ENCODE measurements at places on chromosomes 1 and 21. TPM values are rescaled to one million over a fixed set of nuclear protein-coding genes. Genes with fewer than 3 reads are reported as not detected.
A peak's percentile ranks its signal among the peaks of the same experiment; 100 is the strongest.

DNA sequence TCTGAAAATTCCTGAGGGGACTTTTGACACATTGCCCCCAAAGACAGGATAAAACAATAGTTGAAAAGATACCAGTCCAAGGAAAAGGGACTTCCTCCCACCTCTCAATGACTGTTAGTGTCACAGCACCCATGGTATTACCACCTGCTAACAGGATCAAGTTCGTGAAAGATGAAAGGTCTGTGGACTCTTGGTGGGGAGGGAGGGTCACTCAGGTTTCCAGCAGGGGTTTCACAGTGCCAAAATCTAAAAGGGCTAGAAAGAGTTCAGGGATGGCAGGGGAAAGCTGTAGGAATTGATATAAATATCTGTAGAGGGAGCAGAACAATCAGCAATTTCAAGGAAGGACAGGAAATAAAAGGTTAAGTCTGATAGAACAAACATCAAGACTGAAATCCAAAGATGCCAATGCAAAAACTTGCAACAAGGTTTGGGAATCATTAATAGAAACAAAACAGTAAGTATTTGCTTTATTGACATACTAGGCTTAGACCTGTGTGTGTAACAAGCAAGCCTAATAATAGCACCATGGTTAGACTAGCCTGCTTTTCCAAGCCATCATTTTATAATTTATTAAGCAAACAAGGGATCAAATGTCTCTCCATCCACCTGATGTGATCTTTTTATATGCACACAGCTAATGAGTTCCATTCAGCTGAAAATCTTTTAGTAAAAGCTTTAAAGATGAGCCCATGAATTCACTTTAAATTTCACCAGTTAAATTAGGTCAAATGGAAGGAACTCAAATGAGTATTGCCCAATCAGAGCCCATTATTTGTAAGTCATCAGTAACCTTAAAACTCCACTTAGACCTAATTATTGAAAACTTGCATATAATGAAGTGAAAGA is 3.7 kb downstream of the MCL1 start:
- H3K27me3 ChIP-seq: no peaks in the 10 kb centered on the region
- peak overlapping the region; percentile 100 for H3K27ac ChIP-seq
- DNase-seq: no peak
- H3K36me3 ChIP-seq: peaks cover 66% of the 10 kb centered on the region
- peaks cover 54% of the 10 kb centered on the region for H3K4me1 ChIP-seq
- peak overlapping the region; percentile 67 for H3K4me3 ChIP-seq

GRCh38 chr1:19311931-19312781 is at the start of the genes AKR7A2 and SLC66A1:
Gene AKR7A2 (minus strand): TSS chr1:19312144. CDS start chr1:19312124, 20 bp downstream.
Gene SLC66A1 (plus strand): TSS chr1:19312326. CDS start chr1:19317678, 5,352 bp downstream.
- H3K27me3 ChIP-seq: no peaks in the 10 kb centered on the region
- H3K4me1 ChIP-seq: peaks cover 20% of the 10 kb centered on the region
- peaks cover 14% of the 10 kb centered on the region for H3K36me3 ChIP-seq

GRCh38 chr1:90339811-90340210 is 344.9 kb downstream of the ZNF326 start:
- H3K27ac ChIP-seq: no peak overlapping the region
- H3K27me3 ChIP-seq: no peaks in the 10 kb centered on the region
- H3K4me1 ChIP-seq: no peaks in the 10 kb centered on the region
- H3K4me3 ChIP-seq: no peak overlapping the region
- DNase-seq: no peak

- peak overlapping the region; percentile 98 for H3K4me3 ChIP-seq
- H3K27ac ChIP-seq: peak overlapping the region; percentile 95
- no peaks in the 10 kb centered on the region for H3K27me3 ChIP-seq
- H3K36me3 ChIP-seq: no peaks in the 10 kb centered on the region
- no peak for DNase-seq
These were observed 1.1 kb downstream of the SPSB1 start for GRCh38 chr1:9293533-9294404.

DNA sequence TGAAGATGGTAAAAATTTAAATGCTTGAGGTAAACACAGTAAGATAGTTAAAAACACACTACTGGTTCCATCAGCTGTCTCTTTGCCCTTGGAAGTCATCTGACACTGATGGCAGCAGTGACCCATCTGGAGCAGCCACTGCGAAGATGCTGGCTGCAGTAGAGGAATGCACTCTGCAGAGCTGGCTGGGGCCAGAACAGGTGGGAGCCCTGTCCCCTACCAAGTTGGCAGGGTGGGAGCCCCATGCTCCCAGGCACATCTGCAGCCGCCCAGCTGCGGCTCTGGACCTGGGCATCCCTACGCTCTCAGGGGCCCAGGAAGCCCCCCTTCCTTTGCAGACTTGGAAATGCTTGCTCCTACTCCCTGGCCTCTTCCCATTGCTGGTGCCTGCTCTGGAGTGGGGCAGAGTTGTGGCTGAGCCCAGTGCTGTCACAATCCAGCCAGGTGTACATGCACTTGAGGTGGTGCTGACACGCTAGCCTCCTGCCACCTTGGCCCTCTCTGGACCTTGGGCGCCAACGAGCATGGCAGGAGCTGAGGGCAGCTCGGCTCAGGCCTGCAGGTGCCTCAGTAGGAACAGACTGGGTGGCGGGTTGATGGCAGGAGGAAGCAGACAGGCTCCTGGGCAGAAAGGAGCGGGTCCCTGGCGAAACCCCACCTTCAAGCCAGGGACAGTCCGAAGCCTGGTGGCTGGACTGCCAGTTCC is 227.0 kb downstream of the FGGY start:
- no peaks in the 10 kb centered on the region for H3K36me3 ChIP-seq
- DNase-seq: no peak
- H3K4me3 ChIP-seq: no peak overlapping the region
- H3K27me3 ChIP-seq: no peaks in the 10 kb centered on the region
- peak overlapping the region; percentile 90 for H3K27ac ChIP-seq

DNA sequence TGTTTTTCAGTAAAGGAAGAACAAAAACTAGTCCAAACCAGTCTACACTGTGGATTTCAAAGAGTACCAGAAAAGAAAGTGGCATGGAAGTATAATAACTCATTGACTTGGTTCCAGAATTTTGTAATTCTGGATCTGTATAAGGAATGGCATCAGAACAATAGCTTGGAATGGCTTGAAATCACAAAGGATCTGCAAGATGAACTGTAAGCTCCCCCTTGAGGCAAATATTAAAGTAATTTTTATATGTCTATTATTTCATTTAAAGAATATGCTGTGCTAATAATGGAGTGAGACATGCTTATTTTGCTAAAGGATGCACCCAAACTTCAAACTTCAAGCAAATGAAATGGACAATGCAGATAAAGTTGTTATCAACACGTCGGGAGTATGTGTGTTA is 21.3 kb downstream of the CHODL start:
- H3K36me3 ChIP-seq: no peaks in the 10 kb centered on the region
- no peaks in the 10 kb centered on the region for H3K27me3 ChIP-seq
- H3K4me3 ChIP-seq: no peak overlapping the region
- no peak overlapping the region for H3K27ac ChIP-seq

ECM1 gene
- 3.9 TPM for total RNA-seq

GRCh38 chr1:24961334-24961733 is 31.3 kb upstream of the RUNX3 start:
- H3K36me3 ChIP-seq: no peaks in the 10 kb centered on the region
- peaks cover 7% of the 10 kb centered on the region for H3K27me3 ChIP-seq
- H3K27ac ChIP-seq: no peak overlapping the region
- DNase-seq: no peak

GRCh38 chr1:8465013-8465412 is 147.1 kb downstream of the SLC45A1 start:
- H3K27ac ChIP-seq: peak overlapping the region; percentile 33
- no peaks in the 10 kb centered on the region for H3K27me3 ChIP-seq
- no peak for DNase-seq
- H3K36me3 ChIP-seq: no peaks in the 10 kb centered on the region

- no peak overlapping the region for H3K27ac ChIP-seq
- no peaks in the 10 kb centered on the region for H3K27me3 ChIP-seq
- no peak for DNase-seq
- no peaks in the 10 kb centered on the region for H3K4me1 ChIP-seq
- no peak overlapping the region for H3K4me3 ChIP-seq
These were observed 37.6 kb downstream of the MT1HL1 start for GRCh38 chr1:236966636-236967035.

Measured in gastrocnemius medialis (tissue), 4 donors.